Colonic mucosa (tissue), 4 donors: ENCODE measurements at places on chromosomes 2 and 18. TPM values are rescaled to one million over a fixed set of nuclear protein-coding genes. Genes with fewer than 3 reads are reported as not detected.
A peak's percentile ranks its signal among the peaks of the same experiment; 100 is the strongest.

DNA sequence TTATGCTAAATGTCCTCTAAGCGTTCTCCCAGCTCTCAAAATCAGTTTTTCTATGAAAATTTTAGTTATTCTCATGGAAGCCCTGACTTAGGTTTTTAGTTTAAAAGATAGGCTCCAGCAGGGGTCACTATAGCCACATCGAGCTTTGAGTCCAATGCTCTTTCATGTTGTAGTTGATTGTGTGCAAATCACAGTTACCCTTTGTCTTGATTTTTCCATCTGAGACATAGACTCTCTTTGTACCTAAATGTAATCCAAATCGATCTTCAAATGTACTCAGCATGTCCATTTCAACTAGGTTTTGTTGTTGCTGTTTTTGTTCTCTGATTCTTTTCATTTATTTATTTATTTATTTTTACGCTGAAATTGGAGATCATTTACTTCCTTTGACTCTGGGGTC lies 26.4 kb upstream of the MSTN start:
- H3K27ac ChIP-seq = no peak overlapping the region
- H3K36me3 ChIP-seq = no peaks in the 10 kb centered on the region
- H3K4me1 ChIP-seq = no peaks in the 10 kb centered on the region
- no peak overlapping the region for H3K4me3 ChIP-seq
- DNase-seq = peak; percentile 67

- H3K4me3 ChIP-seq = peak overlapping the region; percentile 39
- peak; percentile 63 for DNase-seq
- H3K36me3 ChIP-seq = no peaks in the 10 kb centered on the region
- no peak overlapping the region for H3K27ac ChIP-seq
- H3K27me3 ChIP-seq = peaks cover 8% of the 10 kb centered on the region
- peaks cover 5% of the 10 kb centered on the region for H3K4me1 ChIP-seq
These were observed 78.1 kb downstream of the CIB4 start for GRCh38 chr2:26562811-26563645.

KATNAL2 gene
- total RNA-seq = 1.3 TPM

GAD1 gene
- total RNA-seq = 0.10 TPM

TUBB8B gene
- total RNA-seq = not detected
